GM12878 (cell line): ENCODE measurements at places on chromosomes 11 and 22.

DNA sequence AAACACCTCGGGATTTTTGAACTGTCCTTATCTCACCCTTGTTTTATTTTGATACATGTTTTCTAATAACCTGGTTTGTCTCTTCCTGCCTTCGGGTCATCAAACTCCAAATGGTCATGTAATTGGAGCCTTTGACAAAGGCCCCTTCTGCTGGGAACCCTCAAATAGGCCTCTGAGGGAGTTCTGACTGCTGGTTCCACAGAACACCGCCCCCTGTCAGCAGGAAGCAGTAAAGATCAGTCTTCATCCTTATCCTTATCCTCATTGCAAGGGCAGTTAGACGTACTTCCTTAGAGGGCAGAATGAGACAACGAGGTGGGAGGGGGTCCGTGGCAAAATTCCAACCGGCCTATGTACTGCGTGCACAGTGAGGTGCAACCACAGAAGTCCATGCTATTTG, 12.1 kb downstream of the TRIM51 start:
- H3K4me1 ChIP-seq, result no peaks in the 10 kb centered on the region
- no peak overlapping the region for H3K4me3 ChIP-seq
- DNase-seq, result no peak
- H3K36me3 ChIP-seq, result no peaks in the 10 kb centered on the region
- H3K27me3 ChIP-seq, result no peaks in the 10 kb centered on the region

- no peak overlapping the region for H3K27ac ChIP-seq
- H3K4me1 ChIP-seq, result no peaks in the 10 kb centered on the region
- H3K36me3 ChIP-seq, result no peaks in the 10 kb centered on the region; the same call in 1 of the 2 replicates
- no peak overlapping the region for H3K4me3 ChIP-seq
- 0 out of 2 replicates have a peak, but pooled peaks cover 2% of the 10 kb centered on the region for H3K27me3 ChIP-seq
- DNase-seq, result peak; percentile 8
Measured at GRCh38 chr22:29016067-29016938, 45.3 kb downstream of the C22orf31 start.

DNA sequence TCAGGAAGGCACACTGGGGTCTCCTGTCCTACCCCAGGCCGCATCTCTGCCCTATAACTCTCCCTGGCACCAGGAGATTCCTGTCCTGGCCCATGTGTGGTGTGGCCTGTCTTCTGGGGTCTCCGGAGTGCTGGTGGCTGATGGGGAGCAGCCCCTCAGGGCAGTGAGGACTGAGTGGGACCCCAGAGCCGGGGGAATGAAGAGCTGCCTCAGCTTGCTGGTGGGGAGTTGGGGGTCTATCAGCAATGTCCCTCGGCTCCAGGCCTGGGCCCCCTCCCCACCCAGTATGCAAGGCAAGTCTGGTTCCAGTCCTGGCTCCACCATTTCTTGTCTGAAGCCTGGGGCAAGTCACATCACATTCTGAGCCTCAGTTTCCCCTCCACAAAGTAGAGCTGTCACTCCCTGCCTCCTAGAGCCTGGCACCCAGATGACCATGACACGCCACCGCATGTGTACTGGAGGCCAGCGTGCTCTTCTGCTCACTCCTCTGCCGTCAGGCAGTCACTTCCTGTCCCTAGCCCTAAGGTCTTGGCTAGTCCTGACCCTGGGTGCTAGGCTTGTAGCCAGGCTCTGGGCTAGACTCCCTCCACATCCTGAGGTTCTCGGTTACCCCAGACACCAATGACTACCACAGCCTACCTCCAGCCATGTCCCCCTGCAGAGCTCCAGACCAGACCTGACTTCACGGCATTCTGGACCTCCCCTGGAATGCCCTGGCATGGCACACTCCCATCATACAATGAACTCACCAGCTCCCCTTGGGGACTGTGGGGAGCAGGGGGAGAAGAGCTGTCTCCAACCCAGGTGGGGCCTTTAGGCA, 12.8 kb downstream of the ARAP1 start:
- DNase-seq, result no peak
- H3K4me1 ChIP-seq, result peaks cover 77% of the 10 kb centered on the region
- H3K36me3 ChIP-seq, result no peaks in the 10 kb centered on the region
- H3K4me3 ChIP-seq, result peak overlapping the region; percentile 65

- no peaks in the 10 kb centered on the region for H3K27me3 ChIP-seq
- no peak overlapping the region for H3K4me3 ChIP-seq
- no peak for DNase-seq
- no peaks in the 10 kb centered on the region for H3K36me3 ChIP-seq
Measured at GRCh38 chr22:19691721-19692341, 22.5 kb upstream of the SEPTIN5 start.

- no peaks in the 10 kb centered on the region for H3K36me3 ChIP-seq
- no peaks in the 10 kb centered on the region for H3K4me1 ChIP-seq
- no peaks in the 10 kb centered on the region for H3K27me3 ChIP-seq
- no peak overlapping the region for H3K27ac ChIP-seq
- H3K4me3 ChIP-seq, result no peak overlapping the region
Measured at GRCh38 chr11:71119656-71120269, 132.6 kb downstream of the SHANK2 start.

DNA sequence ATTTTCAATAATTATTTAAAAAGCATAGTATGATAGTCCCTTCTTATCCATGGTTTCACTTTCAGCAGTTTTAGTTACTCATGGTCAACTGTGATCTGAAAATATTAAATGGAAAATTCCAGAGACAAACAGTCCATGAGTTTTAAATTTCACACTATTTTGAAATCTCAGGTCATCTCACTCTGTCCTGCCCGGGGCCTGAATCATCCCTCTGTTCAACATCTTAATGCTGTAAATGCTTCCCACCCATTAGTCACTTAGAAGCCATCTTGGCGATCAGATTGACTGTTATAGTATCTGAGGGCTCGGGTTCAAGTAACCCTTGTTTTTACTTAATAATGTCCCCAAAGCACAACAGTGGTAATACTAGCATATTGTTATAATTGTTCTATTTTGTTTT, 1509.3 kb downstream of the FAM181B start:
- DNase-seq, result no peak
- H3K36me3 ChIP-seq, result no peaks in the 10 kb centered on the region
- no peaks in the 10 kb centered on the region for H3K27me3 ChIP-seq
- H3K4me1 ChIP-seq, result no peaks in the 10 kb centered on the region
- H3K4me3 ChIP-seq, result no peak overlapping the region

- H3K4me1 ChIP-seq, result no peaks in the 10 kb centered on the region
- H3K27ac ChIP-seq, result no peak within 1 kb of the TSS
- no peak within 1 kb of the TSS for H3K4me3 ChIP-seq
- H3K36me3 ChIP-seq, result no peaks in the 10 kb centered on the region
- DNase-seq, result no peak
Measured at GRCh38 chr11:67674442-67674871, at the start of gene ALDH3B2. Gene ALDH3B2 (minus strand): TSS chr11:67674623. CDS start chr11:67666935, 7,688 bp downstream.

- no peak overlapping the region for H3K4me3 ChIP-seq
- no peak for DNase-seq
- no peak overlapping the region for H3K27ac ChIP-seq
- no peaks in the 10 kb centered on the region for H3K36me3 ChIP-seq
Measured at GRCh38 chr11:76856106-76856505, 4.6 kb upstream of the ACER3 start.

DNA sequence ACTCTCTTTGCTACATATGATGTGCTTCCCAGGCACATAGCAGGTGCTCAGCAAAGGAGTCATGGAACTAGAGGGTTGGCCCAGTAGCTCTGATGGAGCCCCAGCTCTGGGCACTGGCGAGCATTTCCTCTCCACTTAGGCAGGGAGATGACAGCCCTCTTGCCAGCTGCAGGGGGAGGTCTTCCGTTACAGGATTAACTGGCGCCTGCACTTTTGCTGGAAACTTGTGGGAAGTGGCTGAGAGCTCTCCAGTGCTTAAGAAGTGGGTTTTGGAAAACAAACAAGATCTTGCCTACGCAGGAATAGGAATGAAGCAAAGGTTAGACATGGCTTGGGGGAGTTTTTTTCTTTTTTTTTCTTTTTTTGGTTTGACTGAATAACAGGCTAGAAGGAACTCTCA, 75.5 kb downstream of the MICAL2 start:
- DNase-seq, result no peak
- H3K27me3 ChIP-seq, result no peaks in the 10 kb centered on the region
- H3K4me3 ChIP-seq, result no peak overlapping the region
- no peaks in the 10 kb centered on the region for H3K36me3 ChIP-seq

GRCh38 chr22:35400501-35400790, 506 bp downstream of the MCM5 start:
- H3K27me3 ChIP-seq, result no peaks in the 10 kb centered on the region
- peak overlapping the region; percentile 90 for H3K27ac ChIP-seq
- DNase-seq, result no peak
- peaks cover 32% of the 10 kb centered on the region for H3K4me1 ChIP-seq
- H3K36me3 ChIP-seq, result peaks cover 17% of the 10 kb centered on the region; the same call in 1 of the 2 replicates
- H3K4me3 ChIP-seq, result peak overlapping the region; percentile 91

- H3K4me3 ChIP-seq, result no peak overlapping the region
- no peaks in the 10 kb centered on the region for H3K27me3 ChIP-seq
- peaks cover 29% of the 10 kb centered on the region for H3K36me3 ChIP-seq
- no peak for DNase-seq
Measured at GRCh38 chr22:30947816-30948454, 20.6 kb downstream of the MORC2 start.

- peaks cover 21% of the 10 kb centered on the region for H3K4me1 ChIP-seq
- H3K36me3 ChIP-seq, result no peaks in the 10 kb centered on the region
- H3K27ac ChIP-seq, result peak overlapping the region; percentile 83
- no peaks in the 10 kb centered on the region for H3K27me3 ChIP-seq
Measured at GRCh38 chr11:69166218-69167115, 10.7 kb downstream of the SMIM38 start.

DNA sequence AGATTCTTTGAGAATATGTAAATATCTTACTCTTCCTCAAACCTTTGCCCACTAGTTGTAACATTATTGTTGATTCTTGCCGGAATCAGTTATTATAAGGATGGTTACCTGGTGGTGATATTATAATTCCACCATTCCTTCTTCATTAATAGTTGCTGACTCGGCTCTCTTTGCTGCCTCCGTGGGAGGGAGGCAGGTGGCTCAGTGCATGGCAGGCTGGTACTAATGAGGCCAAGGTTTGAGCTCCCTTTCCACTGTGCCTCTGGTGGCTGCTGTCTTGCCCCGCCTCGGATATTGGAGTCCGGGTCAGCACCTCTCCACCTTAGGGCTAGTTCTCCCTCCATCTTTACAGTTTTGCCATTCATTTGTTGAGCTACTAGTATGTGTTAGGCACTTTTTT, 12.7 kb downstream of the CD6 start:
- no peak overlapping the region for H3K4me3 ChIP-seq
- H3K27ac ChIP-seq, result no peak overlapping the region
- DNase-seq, result no peak
- H3K36me3 ChIP-seq, result no peaks in the 10 kb centered on the region

GRCh38 chr11:69218271-69218682, 62.5 kb downstream of the SMIM38 start:
- H3K27me3 ChIP-seq, result no peaks in the 10 kb centered on the region; the same call in 1 of the 2 replicates
- peaks cover 3% of the 10 kb centered on the region; the same call in 1 of the 2 replicates for H3K4me1 ChIP-seq
- no peak for DNase-seq
- H3K36me3 ChIP-seq, result no peaks in the 10 kb centered on the region
- H3K4me3 ChIP-seq, result no peak overlapping the region
- no peak overlapping the region for H3K27ac ChIP-seq

GRCh38 chr11:19546325-19546724, 166.3 kb upstream of the NAV2 start:
- no peak for DNase-seq
- no peak overlapping the region for H3K27ac ChIP-seq
- no peaks in the 10 kb centered on the region for H3K36me3 ChIP-seq

GRCh38 chr11:72398058-72398758, 36.1 kb downstream of the CLPB start:
- H3K4me3 ChIP-seq, result no peak overlapping the region
- H3K27ac ChIP-seq, result no peak overlapping the region
- H3K4me1 ChIP-seq, result no peaks in the 10 kb centered on the region
- DNase-seq, result no peak
- H3K36me3 ChIP-seq, result peaks cover 4% of the 10 kb centered on the region

DNA sequence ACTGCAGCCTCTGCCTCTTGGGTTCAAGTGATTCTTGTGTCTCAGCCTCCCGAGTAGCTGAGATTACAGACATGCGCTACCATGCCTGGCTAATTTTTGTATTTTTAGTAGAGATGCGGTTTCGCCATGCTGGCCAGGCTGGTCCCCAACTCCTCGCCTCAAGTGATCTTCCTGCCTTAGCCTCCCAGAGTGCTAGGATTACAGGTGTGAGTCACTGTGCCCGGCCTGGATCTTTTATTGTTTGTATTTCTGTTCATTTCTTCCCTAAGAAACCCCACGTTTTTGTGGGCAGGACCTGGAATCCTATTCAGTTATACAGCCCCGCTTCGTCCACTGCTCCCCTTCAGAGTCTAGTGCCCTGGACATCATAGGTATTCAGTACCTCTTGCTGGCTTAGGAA, 28.7 kb downstream of the ZBTB16 start:
- H3K4me1 ChIP-seq, result no peaks in the 10 kb centered on the region
- H3K4me3 ChIP-seq, result no peak overlapping the region

DNA sequence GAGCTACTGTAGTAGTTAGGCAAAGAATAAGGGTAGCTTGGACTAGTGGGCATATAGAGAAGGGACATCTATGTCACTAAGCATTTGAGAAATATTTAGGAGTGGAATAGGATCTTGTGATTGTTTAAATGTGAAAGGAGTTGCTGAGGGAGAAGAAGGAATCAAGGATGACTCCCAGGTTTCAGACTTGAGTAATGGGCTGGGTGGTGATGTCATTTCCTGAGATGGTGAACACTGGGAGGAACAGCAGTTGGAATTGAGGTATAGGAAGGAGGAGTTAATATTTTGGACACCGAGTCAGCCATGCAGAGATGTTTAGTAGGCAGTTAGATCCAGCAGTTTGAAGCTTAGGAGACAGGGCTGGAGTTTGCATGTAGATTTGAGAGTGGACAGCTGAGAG, 40.1 kb downstream of the REXO2 start:
- no peak overlapping the region for H3K4me3 ChIP-seq
- no peaks in the 10 kb centered on the region for H3K36me3 ChIP-seq
- no peak for DNase-seq

DNA sequence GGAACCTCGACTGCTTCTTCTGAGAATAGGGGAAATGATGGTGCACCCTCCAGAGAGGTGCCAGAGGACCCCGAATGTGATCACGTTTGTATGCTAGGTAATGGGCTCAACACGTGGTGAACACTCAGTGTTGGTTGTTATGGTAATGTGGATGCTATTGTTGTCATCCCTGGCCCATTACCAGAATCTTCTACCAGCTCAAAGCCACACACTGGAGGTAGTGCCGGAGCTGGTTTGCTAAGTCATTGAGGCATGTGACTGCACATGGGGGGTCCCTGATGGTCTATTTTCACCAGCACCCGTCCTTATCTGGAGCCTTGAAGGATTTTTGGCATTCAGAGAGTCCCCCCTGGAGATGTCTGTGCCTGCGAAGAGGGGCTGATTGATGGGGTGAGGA, 119.1 kb upstream of the CD82 start:
- H3K4me3 ChIP-seq, result no peak overlapping the region
- H3K4me1 ChIP-seq, result no peaks in the 10 kb centered on the region
- no peak for DNase-seq
- H3K27me3 ChIP-seq, result no peaks in the 10 kb centered on the region
- no peaks in the 10 kb centered on the region for H3K36me3 ChIP-seq
- H3K27ac ChIP-seq, result no peak overlapping the region
